ENCODE measurements at places on chromosomes 6 and 20. TPM values are rescaled to one million over a fixed set of nuclear protein-coding genes. Genes with fewer than 3 reads are reported as not detected.

DNA sequence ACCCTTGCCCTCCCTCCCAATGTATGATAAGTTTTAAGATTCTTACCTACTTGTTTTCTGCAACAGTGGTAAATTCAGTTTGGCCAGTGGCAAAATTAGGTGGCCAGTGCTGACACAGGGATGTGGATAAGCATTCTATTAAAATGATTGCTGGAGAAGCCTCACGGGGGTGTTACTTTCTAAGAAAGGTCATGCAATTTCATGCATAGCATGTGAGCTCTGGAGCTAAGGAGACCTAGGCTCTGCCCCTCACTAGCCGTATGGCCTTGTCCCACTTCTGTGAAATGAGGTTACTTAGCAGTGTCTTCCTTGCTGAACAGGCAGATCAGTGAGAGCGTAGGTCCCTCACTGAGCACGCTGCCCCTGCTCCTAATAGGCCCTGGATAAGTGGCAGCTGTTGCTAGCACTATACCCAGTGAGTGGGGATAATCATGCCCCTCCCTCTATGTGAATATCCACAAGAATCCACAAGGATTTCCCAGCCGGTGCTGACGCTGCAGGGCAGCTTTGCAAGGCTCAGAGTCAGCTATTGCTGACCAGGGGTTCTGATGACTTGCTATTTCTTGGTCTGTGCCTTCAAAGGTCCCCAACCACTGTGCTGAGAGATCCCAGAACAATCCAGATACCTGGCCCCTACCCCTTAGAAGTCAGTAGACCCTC lies 86.5 kb upstream of the MRPS10 start:
- DNase-seq = no peak

DNA sequence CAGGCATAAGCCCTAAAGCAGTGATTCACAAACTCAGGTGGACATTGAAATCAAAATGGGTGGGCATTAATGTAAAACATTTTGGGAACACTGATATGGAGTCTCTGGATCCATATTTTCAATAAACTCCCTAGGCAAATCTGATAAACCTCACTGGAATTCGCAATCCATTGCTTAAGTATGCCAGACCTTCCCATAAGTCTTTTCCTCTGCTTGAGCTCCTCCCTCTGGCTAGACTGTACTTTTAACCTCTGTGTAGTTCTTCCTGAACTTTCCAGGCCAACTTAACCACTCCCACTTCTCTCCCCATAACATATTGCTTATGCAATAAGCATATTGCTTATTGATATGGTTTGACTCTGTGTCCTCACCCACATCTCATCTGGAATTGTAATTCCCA lies 629.7 kb upstream of the IMPG1 start:
- no peak for DNase-seq

C4A gene
- total RNA-seq = 8.5 TPM

DNA sequence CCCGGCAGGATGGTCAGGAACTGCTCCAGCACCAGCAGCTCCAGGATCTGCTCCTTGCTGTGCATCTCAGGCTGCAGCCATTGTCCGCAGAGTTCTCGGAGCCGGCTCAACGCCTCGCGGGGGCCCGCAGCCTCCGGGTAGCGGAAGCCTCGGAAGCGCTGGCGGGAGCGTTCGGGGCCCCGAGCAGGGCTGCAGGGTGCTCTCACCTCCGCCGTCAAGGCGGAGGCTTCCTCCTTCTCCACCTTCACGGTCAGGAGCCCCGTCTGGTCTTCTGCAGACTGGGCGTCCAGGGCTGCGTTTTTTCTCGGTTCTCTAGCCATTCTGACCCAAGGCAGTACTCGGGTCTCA lies 434 bp downstream of the ZKSCAN4 start:
- DNase-seq = no peak

TMEM200A gene
- 1.2 TPM for total RNA-seq

MOXD1 gene
- 11.1 TPM for total RNA-seq

PLCB4 gene
- 5.7 TPM for total RNA-seq

GRCh38 chr6:40759264-40759663 lies 172.1 kb upstream of the LRFN2 start:
- no peak for DNase-seq

HNF4A gene
- total RNA-seq = not detected

- DNase-seq = no peak
Observed at GRCh38 chr6:153130515-153131036, 506 bp downstream of the RGS17 start.

All from H4 (cell line).